Foreskin keratinocyte (primary cell): ENCODE measurements at places on chromosomes 13 and 19. TPM values are rescaled to one million over a fixed set of nuclear protein-coding genes. Genes with fewer than 3 reads are reported as not detected.

DNA sequence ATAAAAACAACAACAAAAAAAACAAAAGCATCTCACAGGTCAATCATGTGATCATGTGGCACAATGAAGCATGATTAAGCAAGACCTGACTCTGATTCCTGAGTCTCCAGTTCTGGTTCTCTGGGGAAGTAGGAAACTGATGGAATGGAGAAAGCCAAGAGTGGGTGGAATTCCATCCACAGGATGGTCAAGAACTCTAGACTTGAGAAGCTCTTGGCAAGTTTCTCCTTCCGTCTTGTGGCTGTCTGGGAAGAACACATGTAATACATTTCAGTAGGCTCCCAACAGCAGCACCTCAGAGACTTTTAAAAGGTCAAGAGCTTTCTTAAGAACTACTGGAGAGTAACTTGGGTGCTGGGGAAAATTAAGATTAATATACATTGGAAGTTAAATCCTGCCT is 78.6 kb upstream of the TSHZ3 start:
- no peak for DNase-seq

ZNF569 gene
- total RNA-seq, result 3.8 and 4.0 TPM in 2 replicates

ZNF723 gene
- not detected in 2 replicates for total RNA-seq

- no peak for DNase-seq
These were observed 12.9 kb downstream of the GZMM start for GRCh38 chr19:556611-557382.

TEX26 gene
- total RNA-seq, result not detected in 2 replicates

CDX2 gene
- total RNA-seq, result not detected in 2 replicates

NAPSA gene
- total RNA-seq, result 0.41 and 0.53 TPM in 2 replicates

DNA sequence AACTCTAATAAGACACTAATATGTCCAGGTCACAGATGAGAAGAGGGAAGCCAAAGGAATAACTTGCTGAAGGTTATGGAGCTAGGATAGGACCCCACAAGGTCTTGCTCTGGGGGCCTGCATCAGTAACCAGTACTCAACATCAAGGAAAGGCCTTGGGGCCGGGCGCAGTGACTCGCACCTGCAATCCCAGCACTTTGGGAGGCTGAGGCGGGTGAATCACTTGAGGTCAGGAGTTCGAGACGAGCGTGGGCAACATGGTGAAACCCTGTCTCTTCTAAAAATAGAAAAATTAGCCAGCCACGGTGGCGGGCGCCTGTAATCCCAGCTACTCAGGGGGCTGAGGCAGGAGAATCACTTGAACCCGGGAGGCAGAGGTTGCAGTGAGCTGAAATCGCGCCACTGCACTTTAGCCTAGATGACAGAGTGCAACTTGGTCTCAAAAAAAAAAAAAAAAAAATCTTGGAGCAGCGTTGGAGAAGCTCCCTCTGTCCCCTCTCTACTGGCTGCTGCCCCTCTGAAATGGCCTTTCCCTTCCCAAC is 1.8 kb downstream of the LONP1 start:
- no peak for DNase-seq

PCCA gene
- 8.4 and 10.3 TPM in 2 replicates for total RNA-seq

ZNF610 gene
- 0.28 and 0.95 TPM in 2 replicates for total RNA-seq
